ENCODE measurements at places on chromosomes 2 and 18.

- no peak for DNase-seq
Observed at GRCh38 chr18:7728297-7728696, 161.2 kb downstream of the PTPRM start.

DNA sequence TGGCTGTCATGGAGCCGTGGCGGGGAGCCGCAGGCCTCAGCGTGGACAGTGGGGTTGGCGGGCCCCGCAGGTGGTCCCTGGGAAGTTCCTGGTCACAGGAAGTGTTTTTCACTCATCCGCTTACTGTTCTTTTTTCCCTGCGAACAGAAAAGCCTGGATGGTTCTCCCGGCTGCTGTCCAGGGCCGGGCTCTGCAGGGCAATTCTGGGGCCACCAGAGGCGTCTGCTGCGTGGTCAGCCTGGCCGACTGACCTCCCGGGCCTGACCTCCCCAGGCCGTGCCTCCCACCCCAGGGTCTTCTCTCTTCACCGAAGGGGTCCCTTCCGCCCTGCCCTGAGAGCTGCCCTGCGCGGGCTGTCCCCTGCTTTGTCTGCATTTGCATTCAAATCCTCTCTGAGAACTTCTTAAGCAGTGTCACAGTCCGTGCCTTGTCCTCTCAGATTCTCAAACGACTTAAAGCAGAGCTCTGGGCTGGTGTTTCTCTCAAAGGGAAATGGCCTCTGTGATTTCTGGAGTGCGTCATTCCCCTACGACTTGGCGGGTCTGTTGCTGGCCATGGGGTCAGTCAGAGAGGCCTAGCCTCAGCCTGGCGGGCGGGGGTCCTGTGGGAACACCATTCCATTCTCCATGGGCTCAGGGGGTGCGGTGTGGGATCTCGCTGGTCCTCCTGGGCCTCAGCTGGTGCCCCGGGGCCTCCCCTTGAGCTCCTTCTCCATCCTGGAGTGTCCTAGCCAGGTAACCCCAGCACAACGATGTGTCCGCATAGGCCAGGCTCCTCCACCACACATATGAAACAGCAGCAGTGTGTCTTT, 38.3 kb downstream of the KLHL29 start:
- DNase-seq, result no peak

- DNase-seq, result no peak
Observed at GRCh38 chr2:230262246-230262645, 36.7 kb downstream of the SP140 start.

- DNase-seq, result no peak
Observed at GRCh38 chr2:108605947-108606346, 71.7 kb downstream of the LIMS1 start.

GRCh38 chr2:218192902-218193430, 24.0 kb upstream of the ARPC2 start:
- no peak for DNase-seq

DNA sequence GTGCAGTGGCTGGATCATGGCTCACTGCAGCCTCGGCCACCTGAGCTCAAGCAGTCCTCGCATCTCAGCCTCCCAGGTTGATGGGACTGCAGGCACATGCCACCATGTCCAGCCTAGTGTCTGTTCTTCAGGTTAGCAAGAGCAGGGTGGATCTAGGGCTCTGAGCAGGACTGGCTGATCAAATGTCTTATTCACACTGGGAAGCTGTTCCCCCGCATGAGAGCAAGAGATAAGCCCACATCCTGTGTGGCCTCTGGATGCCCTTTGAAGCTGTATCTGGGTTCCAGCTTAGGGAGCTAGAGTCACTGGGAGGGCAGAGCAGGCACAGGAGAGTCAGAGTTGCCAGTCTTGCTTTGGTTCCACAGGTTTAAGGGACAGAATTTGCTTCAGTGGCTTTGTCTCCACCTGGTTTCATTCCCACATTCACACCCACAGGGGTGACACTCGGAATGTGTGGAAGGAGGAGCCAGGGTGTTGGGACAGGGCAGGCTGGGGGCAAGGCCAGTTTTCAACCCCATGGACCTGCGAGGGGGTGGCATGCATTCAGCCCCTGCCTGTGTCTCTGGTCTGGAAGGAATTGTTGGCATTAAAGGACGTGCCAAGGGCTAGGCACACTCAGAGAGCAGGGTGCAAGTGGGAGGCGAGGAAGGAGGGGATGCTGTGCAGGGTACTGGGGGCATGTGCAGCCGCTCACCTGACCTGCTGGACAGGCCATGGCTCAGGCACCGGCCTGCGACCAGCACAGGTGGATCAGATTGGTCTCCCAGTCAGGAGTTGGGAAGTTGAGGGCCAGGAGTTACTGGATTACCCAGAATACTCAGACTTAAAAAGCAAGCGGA, 24.5 kb downstream of the PTPN18 start:
- peak; percentile 42 for DNase-seq

GRCh38 chr2:119073213-119073612, 85.3 kb downstream of the C1QL2 start:
- no peak for DNase-seq

DNA sequence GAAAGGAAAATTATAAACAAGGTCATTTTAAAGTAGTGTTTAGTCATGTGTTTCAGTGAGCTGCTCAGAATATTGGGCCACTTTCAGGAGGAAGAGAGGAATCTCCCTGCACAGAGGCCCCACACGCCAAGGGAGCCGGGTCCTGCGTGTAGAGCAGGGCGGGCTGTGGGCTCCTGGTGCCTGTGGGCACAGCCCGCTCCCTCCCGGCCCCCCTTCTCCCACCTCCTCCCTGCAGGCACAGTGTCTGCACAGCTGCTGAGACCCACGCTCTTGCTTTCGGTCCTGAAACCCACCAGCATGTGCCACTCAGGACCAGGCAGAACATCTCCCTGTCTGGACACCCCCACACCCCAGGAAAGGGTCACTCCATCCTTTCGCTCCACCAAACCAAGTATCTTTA, 167.6 kb upstream of the SALL3 start:
- DNase-seq, result no peak

DNA sequence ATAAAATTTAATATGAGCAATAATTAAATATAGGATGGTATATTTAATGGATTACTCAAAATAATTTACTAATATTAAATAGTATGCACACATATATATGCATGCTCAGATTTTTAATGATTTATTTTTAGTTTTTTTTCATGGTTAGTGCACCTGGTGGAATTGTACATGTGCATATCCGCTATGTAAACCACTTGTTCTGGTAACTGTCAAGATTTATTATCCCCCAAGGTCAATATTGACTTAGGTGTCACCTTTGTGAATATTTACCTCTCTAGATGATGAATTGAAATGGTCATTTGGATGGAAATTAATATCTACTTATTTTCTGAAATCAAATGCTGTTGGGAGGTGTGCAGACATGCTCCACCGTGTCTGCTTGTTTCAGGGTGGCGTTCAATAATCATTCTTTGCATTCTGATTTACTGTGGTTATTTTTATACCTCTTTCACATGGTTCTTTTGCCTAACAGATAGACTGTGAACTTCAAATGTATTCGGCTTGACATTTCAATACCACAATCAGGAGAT, 14.7 kb downstream of the CNTNAP5 start:
- no peak for DNase-seq

GRCh38 chr2:44614940-44615339, 253.2 kb downstream of the CAMKMT start:
- DNase-seq, result no peak

GRCh38 chr2:73961823-73962615, 22.7 kb upstream of the TET3 start:
- no peak for DNase-seq

DNA sequence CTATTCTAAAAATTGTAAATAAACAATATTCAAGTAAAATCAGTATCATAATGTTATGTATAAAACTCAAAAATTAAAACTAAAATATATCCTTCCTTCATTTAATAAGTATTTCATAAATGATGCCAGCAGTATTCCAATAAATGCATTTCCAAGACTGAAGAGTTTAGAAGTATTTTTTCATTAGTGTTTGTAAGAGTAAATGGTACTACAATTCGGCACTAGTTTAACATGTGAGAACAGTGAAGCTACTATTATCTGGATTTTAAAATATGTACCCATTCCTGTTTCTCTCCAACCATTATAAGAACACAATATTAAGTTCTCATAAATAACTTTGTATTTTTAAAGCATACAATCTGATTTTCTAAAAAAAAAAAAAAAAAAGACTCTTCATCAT, 3.3 kb downstream of the BAZ2B start:
- no peak for DNase-seq

- DNase-seq, result no peak
Observed at GRCh38 chr2:14235667-14236066, 396.9 kb upstream of the LRATD1 start.

GRCh38 chr2:237633061-237633561, 5.7 kb downstream of the LRRFIP1 start:
- DNase-seq, result no peak

- peak; percentile 64 for DNase-seq
Observed at GRCh38 chr2:86301009-86301408, 36.4 kb downstream of the REEP1 start.

DNA sequence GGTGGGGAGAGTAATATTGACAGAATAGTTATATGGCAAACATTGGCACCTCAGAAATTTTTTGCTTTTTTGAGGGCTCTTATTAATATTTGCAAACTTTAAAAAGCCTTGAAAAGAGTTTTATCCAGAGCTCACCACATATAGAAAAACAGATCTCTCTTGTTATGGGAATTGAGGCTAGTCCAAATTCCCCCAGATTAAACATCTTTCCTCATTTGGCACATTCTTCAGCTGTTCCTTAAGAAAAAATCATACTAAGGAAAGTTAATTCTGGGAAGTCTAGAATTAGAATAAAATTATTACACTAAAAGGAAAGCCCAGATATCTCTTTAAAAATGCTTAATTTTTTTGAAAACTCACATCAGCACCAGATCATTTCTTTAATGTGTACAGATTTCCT, 5.6 kb downstream of the TFPI start:
- no peak for DNase-seq

- no peak for DNase-seq
Observed at GRCh38 chr2:216306868-216307267, 65.4 kb downstream of the MARCHF4 start.

GRCh38 chr2:72183016-72183415, 35.4 kb upstream of the CYP26B1 start:
- DNase-seq, result no peak

DNA sequence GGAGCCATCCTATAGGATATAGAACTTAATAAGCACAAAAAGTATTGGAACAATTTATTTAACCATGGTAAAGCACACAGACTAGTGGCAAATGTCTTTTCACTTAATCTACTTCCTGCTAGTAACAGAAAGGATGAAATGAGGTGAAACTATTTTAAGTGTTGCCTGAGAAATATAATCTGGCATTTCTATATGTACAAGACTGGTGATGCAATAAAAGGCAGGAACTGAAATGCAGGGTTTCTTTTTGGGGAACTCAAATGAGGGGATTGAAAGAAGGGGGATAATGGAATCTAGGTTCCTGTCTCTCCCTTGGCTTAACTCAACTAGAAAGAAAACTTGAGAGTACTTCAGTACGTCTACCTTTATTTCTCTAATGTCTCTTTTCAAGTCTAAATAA, 122.3 kb downstream of the MEMO1 start:
- peak; percentile 17 for DNase-seq

- DNase-seq, result no peak
Observed at GRCh38 chr2:198701481-198701880, 756.3 kb downstream of the SATB2 start.

GRCh38 chr2:43314299-43314927, 88.0 kb upstream of the ZFP36L2 start:
- no peak for DNase-seq

DNA sequence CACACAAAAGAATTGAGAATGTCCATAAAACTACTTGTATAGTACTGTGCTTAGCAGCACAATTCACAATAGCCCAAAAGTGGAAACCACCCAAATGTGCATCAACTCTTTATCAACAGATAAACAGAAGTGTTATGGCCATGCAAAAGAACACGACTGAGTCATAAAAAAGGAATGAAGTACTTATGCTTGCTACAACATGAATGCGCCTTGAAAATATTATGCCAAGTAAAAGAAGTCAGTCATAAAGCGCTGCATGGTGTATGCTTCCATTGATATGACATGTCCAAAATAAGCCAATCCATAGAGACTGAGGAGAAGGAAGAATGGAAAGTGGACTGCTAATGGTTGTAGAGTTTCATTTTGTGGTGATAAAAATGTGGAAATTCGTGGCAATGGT, 12.1 kb upstream of the MAP2 start:
- DNase-seq, result no peak

GRCh38 chr2:222715742-222716141, 44.3 kb downstream of the MOGAT1 start:
- no peak for DNase-seq

DNA sequence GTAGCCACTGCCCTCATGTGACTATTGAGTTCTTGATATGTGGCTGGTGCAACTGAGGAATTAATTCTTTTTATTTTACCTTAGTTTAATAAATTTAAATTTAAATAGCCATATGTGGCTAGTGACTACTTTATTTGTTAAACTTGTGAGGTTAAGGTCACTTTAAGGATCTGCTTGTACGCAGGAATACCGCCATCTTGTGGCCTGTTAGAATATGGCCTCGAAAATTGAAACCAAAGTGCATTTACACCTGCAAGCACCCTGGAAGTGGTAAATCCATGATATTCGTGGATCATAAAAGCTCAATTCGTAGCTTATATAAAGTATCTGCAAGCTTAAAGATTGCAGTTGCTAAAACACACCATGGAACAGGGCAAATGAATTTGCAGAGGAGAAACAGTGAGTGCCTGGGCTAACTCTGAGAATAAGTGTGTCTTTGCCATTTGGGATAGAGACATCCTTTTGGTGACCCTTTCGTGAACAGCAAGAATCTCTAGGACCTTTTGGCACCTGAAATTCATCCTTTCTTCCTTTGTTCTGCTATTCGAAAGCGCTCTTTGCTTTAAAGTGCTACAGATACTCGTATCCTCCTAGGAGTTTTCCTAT, 59.9 kb upstream of the REG3A start:
- DNase-seq, result peak; percentile 43

DNA sequence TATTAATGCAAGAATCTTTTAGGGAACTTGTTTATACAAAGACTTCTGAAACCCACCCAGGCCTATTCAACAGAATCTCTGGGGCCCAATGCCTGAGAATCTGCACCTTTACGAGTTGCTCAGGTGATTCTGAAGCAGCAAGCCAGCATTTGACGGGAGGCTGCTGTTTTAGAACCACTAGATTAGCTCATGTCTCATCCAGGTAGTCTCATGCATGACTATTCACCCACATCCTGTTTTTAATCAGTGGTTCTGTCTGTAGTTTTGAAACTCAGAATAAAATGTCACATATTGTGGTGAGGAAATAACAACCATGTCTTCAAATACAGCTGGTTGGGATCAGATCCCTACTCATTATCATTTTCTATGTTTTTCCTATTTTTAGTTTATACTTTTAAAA, 39.5 kb downstream of the CYTIP start:
- no peak for DNase-seq
